ENCODE measurements at places on chromosomes 4 and X.

DNA sequence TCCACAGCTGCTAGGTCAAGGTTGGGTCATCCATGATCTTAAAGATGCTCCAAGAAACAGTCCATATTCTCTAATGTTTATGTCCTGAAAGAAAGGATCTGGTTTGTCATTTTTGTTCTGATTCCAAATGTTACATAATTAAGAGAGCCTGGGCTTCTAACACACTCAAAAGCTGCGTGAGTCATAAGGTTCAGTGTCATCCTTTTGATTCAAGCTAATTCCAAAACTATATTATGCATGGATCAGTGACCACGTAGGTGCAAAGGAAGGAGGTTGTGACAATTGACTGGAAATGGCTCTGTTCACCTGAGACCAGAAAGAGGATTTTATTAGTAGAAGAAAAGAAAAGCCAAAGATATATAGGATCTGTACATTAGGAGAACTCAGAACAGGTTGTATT, 268.7 kb upstream of the GK2 start:
- no peak for DNase-seq

DNA sequence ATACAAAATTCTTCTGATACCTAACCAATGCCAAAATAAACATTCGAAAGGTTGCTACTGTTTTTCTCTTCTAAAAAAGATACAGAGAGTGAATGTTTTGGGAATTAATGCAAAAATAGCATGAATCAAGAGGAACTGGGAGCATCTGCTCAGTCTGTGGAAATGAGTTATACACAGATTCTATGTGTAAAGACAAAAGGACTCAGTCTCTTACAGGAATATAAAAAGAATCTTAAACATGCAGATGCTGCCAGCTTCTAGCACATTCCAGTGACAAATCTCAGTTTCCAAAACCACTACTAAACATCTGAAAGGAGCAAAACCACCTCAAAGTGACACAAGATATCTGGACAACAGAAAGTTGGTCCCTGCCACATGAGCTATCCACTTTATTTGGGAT, 55.0 kb downstream of the PAPSS1 start:
- DNase-seq = no peak

DNA sequence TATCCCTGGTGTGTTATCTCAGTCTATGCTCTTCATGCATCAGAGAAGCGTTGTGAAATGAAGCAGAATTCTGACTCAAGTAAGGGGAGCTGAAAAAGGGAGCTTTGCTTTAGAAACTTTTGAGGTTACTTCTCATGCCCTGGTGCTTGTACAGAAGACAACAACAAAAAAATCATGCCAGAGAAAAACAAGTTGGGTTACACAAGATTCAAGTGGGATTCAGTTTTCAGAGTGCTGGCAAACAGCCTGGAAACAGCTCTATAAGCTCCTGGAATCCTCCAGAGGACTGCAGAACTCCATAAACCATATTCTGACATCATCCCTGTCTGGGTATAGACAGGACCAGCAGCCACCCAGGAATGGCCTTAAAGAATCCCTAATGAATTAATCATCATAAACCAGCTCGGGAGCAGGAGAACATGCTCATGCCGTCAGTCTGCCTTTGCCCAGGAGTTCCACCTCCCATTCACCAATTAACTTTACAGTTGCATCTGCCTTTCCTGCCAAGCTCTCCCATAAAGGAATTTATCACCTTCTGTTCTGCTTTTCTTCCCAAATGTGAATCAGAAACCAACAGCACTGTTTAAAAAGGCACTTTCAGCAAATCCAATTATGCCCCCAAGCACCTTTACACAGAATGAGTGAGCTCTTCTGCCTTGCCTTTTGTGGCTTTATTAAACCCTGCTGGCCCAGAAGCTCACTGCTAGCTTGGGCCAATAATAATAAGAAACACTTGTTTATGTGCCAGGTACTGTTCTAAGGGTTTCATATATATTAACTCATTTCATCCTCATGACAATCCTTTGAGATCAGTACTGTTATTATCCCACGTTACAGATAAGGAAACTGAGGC, 54.5 kb upstream of the FBXW7 start:
- no peak for DNase-seq

- no peak for DNase-seq
Measured at GRCh38 chr4:175090116-175090515, 172.0 kb downstream of the ADAM29 start.

DNA sequence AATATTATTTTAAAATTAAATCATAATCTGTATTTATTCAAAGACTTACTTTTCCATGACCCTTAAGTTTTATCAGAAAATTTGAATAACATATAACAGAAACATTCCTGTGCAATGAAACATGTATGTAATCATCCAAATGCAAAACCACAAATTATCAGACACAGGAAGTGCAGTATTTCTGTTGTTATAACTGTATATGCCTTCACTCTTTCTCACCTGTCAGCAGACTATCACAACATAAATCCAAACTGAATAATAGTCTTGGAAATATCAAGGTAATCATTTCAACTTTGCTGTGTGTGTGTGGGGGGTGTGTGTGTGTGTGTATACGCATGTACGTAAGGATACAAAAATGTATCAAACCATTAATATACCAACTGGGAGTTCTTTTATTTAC, 285.9 kb downstream of the SLC7A11 start:
- DNase-seq = no peak

- peak; percentile 4 for DNase-seq
Measured at GRCh38 chr4:52659722-52660261, 691 bp upstream of the USP46 start.

DNA sequence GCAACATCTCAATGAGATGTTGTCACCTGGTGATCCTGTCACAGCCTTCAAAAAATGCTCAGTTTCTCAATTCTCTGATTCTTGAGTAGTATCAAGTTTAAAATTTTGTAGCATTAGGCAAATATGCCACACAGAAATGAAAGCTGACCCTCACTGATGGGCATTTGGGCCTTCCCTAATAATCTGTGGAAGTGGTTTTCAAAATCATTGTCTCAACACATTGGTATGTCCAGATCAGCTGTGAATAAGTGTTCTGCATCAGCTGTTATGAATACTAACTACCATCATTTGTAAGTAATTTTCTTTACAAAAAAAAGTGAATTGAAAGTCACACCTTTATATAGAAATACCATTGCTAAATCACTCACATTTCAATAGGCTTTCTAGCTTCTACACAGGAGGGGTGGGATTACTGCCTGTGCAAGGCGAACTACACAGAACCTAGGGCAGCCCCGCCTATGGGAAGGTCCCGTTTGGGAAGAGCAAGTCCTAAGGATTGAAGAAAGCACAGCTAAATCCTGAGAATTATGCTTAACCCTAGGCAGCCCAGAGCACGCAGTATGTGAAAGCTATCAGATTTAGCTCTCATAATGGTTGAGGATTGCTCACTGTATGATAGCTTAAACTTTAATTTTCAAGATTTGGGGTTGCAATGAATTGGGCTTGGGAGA, 73.4 kb downstream of the GPC3 start:
- no peak for DNase-seq

- DNase-seq = no peak
Measured at GRCh38 chr4:167216783-167217182, 17.5 kb downstream of the SPOCK3 start.

GRCh38 chrX:84830836-84831235, 172.8 kb upstream of the APOOL start:
- no peak for DNase-seq

GRCh38 chr4:20252656-20253282, 1.1 kb downstream of the SLIT2 start:
- no peak for DNase-seq
